ENCODE measurements at places on chromosomes 7 and 10. TPM values are rescaled to one million over a fixed set of nuclear protein-coding genes. Genes with fewer than 3 reads are reported as not detected.
A peak's percentile ranks its signal among the peaks of the same experiment; 100 is the strongest.

- H3K27me3 ChIP-seq, result no peaks in the 10 kb centered on the region
- DNase-seq, result peak; percentile 71
- no peak overlapping the region for H3K4me3 ChIP-seq
These were observed 29.8 kb upstream of the WAC start for GRCh38 chr10:28503114-28503513.

STEAP4 gene
- 2.3 TPM for total RNA-seq

CADPS2 gene
- 33.0 TPM for total RNA-seq

EN2 gene
- not detected for total RNA-seq

NCF1 gene
- total RNA-seq, result 97.4 TPM

ZPBP gene
- not detected for total RNA-seq

GPRIN2 gene
- 15.2 TPM for total RNA-seq

SKIDA1 gene
- 0.73 TPM for total RNA-seq

All from stomach (tissue), 19 donors.